ENCODE measurements at places on chromosomes 4 and X. TPM values are rescaled to one million over a fixed set of nuclear protein-coding genes. Genes with fewer than 3 reads are reported as not detected.

- no peak overlapping the region for H3K4me3 ChIP-seq
- no peaks in the 10 kb centered on the region for H3K36me3 ChIP-seq
- H3K27ac ChIP-seq, result no peak overlapping the region
- no peaks in the 10 kb centered on the region for H3K4me1 ChIP-seq
- H3K27me3 ChIP-seq, result no peaks in the 10 kb centered on the region
- no peak for DNase-seq
Observed at GRCh38 chr4:164485136-164485535, 268.8 kb upstream of the SMIM31 start.

GRCh38 chr4:3420606-3420955, 21.2 kb upstream of the HGFAC start:
- H3K27me3 ChIP-seq, result no peaks in the 10 kb centered on the region
- H3K4me1 ChIP-seq, result no peaks in the 10 kb centered on the region
- peaks cover 72% of the 10 kb centered on the region for H3K36me3 ChIP-seq

GRCh38 chr4:19146038-19146437, 1105.7 kb upstream of the SLIT2 start:
- no peak overlapping the region for H3K4me3 ChIP-seq
- H3K27me3 ChIP-seq, result no peaks in the 10 kb centered on the region
- no peak overlapping the region for H3K27ac ChIP-seq
- no peaks in the 10 kb centered on the region for H3K4me1 ChIP-seq
- DNase-seq, result no peak
- no peaks in the 10 kb centered on the region for H3K36me3 ChIP-seq

DNA sequence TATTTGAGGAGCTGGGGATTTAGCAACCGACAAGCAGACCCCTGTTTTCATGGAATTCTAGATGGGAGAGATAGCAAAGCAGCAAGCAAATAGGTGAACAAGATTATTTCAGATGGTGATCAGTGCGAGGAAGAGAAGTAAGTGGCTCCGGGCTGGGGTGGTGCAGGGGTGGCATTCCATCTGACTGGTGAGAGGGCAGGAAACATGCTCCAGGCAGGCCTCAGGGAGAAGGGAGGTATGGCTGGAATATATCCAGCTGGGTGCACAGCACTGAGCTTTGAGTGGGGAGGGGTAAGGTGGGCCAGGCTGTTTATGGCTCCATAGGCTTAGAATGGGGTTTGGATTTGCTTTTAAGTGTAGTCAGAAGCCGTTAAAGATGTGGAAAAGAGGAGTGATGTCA, 21.2 kb downstream of the PTTG2 start:
- no peaks in the 10 kb centered on the region for H3K27me3 ChIP-seq
- no peak overlapping the region for H3K27ac ChIP-seq
- no peaks in the 10 kb centered on the region for H3K36me3 ChIP-seq
- H3K4me1 ChIP-seq, result peaks cover 15% of the 10 kb centered on the region
- no peak for DNase-seq
- no peak overlapping the region for H3K4me3 ChIP-seq

DNA sequence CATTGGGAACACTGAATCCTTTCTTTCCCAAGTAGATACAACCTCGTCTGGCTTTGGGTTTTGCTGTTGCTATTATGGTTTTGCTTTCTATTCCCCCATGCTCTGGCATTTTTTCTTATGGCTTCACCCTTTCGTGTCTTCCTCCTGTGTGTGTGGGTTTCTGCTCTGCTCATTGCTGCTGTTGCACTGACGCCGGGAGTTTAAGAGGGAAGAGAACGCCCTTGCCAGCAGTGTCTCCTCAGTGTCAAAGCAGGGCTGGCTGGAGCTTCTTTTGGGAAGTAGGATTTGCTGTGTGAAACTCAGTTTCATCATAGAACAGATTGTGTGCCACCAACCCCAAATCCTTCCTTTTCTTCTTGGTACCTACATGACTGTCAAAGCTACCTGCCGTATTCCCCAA, 63.7 kb downstream of the CLDN22 start:
- H3K36me3 ChIP-seq, result peaks cover 30% of the 10 kb centered on the region
- H3K4me3 ChIP-seq, result no peak overlapping the region

DNA sequence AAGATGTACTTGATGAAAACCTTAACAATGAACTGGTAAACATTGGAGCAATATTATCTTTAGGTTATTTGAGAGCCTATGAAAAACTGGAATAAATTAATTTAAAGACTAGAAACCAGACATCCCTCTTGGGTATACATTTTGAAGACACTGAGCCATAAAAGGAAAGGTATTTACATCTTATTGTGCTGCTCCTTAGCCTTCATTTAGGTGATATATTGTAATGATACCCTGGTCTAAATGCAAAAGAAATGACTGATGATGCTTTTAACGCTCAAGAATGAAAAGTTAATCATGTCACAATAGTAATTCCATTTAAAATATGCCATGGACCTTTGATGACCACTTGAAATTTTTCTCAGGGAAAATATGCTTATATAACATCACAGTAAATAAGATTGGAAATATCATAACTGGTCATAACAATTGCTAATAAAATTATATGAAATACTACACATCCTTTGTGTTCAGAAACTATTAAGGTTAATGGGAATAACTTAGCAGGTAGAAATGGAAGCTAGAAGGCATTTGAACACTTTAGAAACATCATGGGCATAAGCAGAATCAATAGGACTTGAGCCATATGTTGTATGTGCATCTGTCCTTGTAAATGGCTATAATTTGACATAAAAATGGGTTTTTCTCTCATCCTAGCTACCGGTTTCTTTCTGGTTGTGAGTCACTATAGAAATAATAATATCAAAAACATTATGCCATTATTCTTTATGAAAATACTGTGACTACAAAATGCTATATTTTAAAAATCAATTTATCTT, 979.7 kb downstream of the RAPGEF2 start:
- no peak overlapping the region for H3K4me3 ChIP-seq
- no peak for DNase-seq
- H3K36me3 ChIP-seq, result no peaks in the 10 kb centered on the region
- no peaks in the 10 kb centered on the region for H3K27me3 ChIP-seq

DNA sequence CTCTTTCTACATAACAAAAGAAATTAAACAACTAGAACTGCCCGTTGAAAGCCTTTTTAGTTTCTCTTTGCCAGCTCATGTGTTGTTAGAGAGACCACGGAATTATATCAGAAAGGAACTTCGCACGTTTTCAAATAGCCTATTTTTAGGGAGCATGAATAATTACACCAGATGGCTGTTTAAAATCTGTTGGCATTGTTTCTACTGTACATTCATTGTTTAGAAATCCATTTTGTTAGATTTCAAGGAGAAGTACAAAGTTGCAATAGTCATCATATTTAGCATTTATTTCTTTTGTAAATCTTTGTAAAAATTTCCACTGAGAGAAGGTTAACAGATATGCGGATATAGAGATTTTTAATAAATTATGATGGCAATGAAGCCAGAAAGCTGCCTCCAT, 403.0 kb upstream of the HS3ST1 start:
- H3K27ac ChIP-seq, result no peak overlapping the region
- no peaks in the 10 kb centered on the region for H3K4me1 ChIP-seq
- H3K27me3 ChIP-seq, result no peaks in the 10 kb centered on the region
- H3K36me3 ChIP-seq, result no peaks in the 10 kb centered on the region

DNA sequence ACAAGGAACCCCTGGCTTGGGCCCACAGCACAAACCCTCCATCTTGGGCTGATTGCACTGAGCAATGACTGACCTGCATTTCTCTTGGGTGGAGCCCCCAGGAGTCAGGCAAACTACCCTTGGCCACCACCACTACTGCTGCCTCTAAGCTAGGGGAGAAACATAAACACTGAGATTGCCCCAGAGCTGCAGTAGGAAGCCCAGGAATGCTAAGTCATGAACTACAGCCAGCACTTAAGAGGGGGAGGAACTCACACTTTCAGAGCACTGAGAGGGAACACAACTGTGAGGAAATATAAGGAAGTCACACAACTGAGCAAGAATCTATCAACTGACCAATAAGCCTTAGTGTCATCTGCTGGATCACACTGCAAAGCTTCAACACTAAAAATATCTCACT, 111.6 kb upstream of the PPP3CA start:
- H3K36me3 ChIP-seq, result no peaks in the 10 kb centered on the region
- H3K4me1 ChIP-seq, result no peaks in the 10 kb centered on the region
- H3K27ac ChIP-seq, result no peak overlapping the region
- H3K27me3 ChIP-seq, result no peaks in the 10 kb centered on the region
- no peak overlapping the region for H3K4me3 ChIP-seq

GRCh38 chr4:163878336-163879121, 384.0 kb downstream of the TMA16 start:
- H3K4me3 ChIP-seq, result no peak overlapping the region
- no peaks in the 10 kb centered on the region for H3K4me1 ChIP-seq
- no peak for DNase-seq
- H3K36me3 ChIP-seq, result no peaks in the 10 kb centered on the region
- H3K27ac ChIP-seq, result no peak overlapping the region

TRIM61 gene
- total RNA-seq, result 1.2 TPM

S100G gene
- not detected for total RNA-seq

PDLIM3 gene
- total RNA-seq, result 24.4 TPM

ADGRL3 gene
- 4.0 TPM for total RNA-seq

DHRSX gene
- 34.8 TPM for total RNA-seq
